ENCODE measurements at places on chromosomes 4 and X. TPM values are rescaled to one million over a fixed set of nuclear protein-coding genes. Genes with fewer than 3 reads are reported as not detected.

GRCh38 chr4:118883861-118884260 is 4.8 kb upstream of the SYNPO2 start:
- H3K27me3 ChIP-seq: no peaks in the 10 kb centered on the region
- no peaks in the 10 kb centered on the region for H3K4me1 ChIP-seq
- no peak overlapping the region for H3K4me3 ChIP-seq
- no peak for DNase-seq
- no peak overlapping the region for H3K27ac ChIP-seq

GRCh38 chrX:112935029-112935428 is 94.4 kb upstream of the AMOT start:
- H3K36me3 ChIP-seq: no peaks in the 10 kb centered on the region
- H3K4me3 ChIP-seq: no peak overlapping the region
- H3K27ac ChIP-seq: no peak overlapping the region
- H3K4me1 ChIP-seq: no peaks in the 10 kb centered on the region
- H3K27me3 ChIP-seq: peaks cover 24% of the 10 kb centered on the region

GRCh38 chr4:120156120-120156718 is 89.6 kb upstream of the MAD2L1 start:
- no peak overlapping the region for H3K4me3 ChIP-seq
- no peaks in the 10 kb centered on the region for H3K4me1 ChIP-seq
- no peak overlapping the region for H3K27ac ChIP-seq
- no peaks in the 10 kb centered on the region for H3K27me3 ChIP-seq

Gene FGB
- not detected for total RNA-seq

- no peaks in the 10 kb centered on the region for H3K27me3 ChIP-seq
- H3K36me3 ChIP-seq: no peaks in the 10 kb centered on the region
- no peak overlapping the region for H3K27ac ChIP-seq
- H3K4me1 ChIP-seq: no peaks in the 10 kb centered on the region
Measured at GRCh38 chr4:172573899-172574298, 594.7 kb upstream of the GALNT7 start.

DNA sequence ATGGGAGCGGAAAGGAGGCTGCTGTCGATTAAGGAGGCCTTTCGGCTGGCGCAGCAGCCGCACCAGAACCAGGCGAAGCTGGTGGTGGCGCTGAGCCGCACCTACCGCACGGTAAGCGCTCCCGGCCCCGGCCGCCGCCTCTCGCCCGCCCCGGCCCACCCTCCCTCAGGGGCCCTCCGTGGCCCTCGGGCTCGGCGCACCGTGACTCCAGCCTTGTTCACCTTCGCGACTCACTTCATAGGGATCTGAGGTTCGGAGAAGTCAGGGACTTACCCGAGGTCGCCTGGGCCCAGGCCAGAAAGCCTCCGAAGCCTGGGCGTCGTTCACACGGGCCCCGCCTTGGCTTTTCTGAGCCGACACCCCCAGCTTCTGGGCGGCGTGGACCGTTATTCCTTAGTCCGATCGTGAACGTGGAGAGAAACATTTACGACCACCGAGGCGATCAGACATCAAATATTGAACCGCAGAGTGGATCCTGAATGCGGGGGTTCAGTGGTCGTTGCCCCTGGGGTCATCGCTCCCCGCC is 362 bp downstream of the NCAPG start:
- no peaks in the 10 kb centered on the region for H3K27me3 ChIP-seq
- H3K4me3 ChIP-seq: peak overlapping the region; percentile 83
- H3K27ac ChIP-seq: peak overlapping the region; percentile 95
- DNase-seq: no peak
- H3K36me3 ChIP-seq: no peaks in the 10 kb centered on the region

- DNase-seq: peak; percentile 18
Measured at GRCh38 chrX:75596178-75596577, 73.3 kb upstream of the ZDHHC15 start.

DNA sequence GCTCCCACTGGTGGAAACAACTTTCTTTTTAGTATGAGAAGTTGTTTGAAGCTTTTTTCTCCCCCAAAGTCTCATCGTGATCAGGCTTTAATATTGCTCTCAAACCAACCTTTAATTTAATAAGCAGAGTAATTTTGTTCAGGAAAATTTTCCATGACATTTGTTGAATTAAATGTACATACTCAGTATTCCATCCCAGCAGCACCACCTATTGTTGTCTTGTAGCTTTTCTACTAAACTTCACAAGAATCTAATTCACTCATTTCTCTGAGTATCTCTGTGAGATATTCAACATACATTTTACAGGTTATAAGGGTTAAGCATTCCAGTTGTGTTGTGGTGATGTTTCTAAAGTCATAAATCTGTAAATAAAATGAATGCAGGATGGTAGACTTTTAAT is 218.3 kb upstream of the HAND2 start:
- H3K27me3 ChIP-seq: no peaks in the 10 kb centered on the region
- H3K4me3 ChIP-seq: no peak overlapping the region
- H3K4me1 ChIP-seq: no peaks in the 10 kb centered on the region
- H3K36me3 ChIP-seq: no peaks in the 10 kb centered on the region

Data from breast epithelium (tissue), 4 donors.